ENCODE measurements at places on chromosomes 5 and 9. TPM values are rescaled to one million over a fixed set of nuclear protein-coding genes. Genes with fewer than 3 reads are reported as not detected.

Gene PDGFRB
- 0.51 TPM for total RNA-seq

Gene LURAP1L
- not detected for total RNA-seq

Gene NMUR2
- total RNA-seq, result not detected

Gene TCF7
- total RNA-seq, result 12.6 TPM

Gene ZNF189
- 8.5 TPM for total RNA-seq

Gene KIF24
- 4.7 TPM for total RNA-seq

Gene RECK
- total RNA-seq, result 0.34 TPM

Gene ANKRD18A
- total RNA-seq, result 1.9 TPM

Gene FOXD4L3
- total RNA-seq, result not detected

Gene EXOC3
- 41.0 TPM for total RNA-seq

Gene FAM221B
- total RNA-seq, result not detected
